ENCODE measurements at places on chromosomes 16 and 17.
A peak's percentile ranks its signal among the peaks of the same experiment; 100 is the strongest.

GRCh38 chr17:60724647-60725046 is 47.0 kb downstream of the BCAS3 start:
- no peak for DNase-seq

DNA sequence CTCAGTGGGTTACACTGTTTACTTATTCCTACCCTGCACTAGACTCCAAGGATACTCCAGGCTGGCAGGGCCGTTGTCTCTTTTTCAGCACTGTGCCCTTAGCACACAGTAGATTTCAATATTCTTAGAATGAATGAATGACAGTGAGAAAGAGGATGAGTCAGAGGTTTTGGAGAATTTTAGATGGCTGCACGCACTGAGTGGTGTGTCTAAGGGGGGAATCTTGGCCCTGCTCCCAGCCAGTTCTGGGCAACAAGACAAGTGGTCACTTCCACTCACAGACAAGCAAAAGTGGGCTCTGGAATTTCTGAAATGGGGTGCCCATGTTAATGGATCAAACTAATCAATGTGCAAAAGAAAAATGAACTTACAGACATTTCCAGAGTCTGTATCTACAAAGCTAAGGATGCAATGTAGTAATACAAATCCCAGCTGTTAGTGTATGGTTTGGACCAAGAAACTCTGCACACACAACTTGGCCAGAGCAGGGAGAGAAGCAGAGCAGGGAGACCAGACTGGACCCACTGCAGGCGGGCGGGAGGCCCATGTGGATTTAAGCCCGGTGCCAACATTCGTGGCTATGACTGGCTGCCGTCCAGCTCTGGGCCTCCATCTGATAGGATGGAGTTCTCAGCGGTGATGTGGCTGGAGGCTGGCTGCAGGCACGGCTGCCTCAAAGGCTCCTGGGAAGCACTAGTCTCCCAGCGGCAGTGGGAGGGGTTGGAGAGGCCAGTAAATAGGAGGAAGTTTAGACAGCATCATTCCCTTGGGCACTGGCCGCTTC is 95.6 kb upstream of the CDYL2 start:
- no peak for DNase-seq

- DNase-seq, result peak; percentile 69
Observed at GRCh38 chr16:67967958-67968399, 458 bp downstream of the SLC12A4 start.

- DNase-seq, result no peak
Observed at GRCh38 chr17:77505181-77505639, 364.4 kb downstream of the SEC14L1 start.

DNA sequence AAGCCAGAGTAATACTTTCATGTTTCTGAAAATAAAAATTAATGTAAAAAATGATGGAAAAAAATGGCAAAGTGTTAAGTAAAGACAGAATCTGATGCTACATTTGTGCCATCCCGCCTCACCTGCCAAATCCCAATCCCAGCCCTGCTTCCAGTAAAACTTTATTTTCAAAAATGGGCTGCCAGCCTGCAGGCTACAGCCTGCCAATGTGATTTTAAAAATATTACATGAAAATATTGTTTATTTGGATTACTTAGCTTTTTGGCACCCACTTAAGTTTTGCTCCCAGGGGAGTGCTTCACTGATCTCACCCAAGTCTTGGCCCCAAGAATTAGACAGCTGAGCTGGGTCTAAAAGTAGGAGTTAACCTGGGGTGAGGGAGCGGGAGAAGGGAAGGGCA is 112.8 kb downstream of the C16orf78 start:
- no peak for DNase-seq

GRCh38 chr17:58679263-58680037 is 12.4 kb downstream of the TEX14 start:
- no peak for DNase-seq

- no peak for DNase-seq
Observed at GRCh38 chr16:7744546-7745264, 412.1 kb downstream of the RBFOX1 start.

DNA sequence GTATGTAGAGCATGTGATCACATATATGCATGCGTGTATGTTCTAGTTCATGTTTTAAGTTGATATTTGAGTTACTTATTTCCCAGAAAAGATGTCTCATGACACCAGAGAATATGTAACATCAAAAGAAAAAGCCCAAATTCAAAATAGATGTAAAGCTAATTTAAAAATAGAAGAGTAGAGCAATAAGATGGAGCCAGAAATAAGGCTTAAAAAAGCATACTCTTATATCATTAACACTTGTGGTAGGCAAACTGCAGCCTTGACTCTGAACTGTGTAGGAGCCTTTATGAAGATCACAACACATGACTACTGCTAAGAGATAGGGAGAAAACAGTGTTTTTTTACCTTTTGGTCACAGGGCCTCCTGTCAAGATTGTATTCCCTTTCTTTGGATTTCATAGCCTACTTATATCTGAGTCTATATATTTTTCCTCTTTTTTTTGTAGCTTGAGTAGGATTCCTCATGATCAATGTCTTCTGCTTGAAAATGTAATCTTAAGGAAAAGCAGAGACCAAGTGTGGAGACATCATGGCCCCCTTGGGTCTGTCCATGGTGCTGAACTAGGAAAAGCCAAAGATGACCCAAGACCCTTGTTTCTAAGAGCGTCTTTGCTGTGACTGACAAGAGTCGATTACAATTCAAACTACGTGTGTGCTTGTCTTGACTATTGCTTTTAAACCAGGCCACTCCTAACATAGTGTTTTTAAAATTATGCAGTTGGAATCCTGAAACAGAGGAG is 390.4 kb downstream of the SHISA9 start:
- no peak for DNase-seq

GRCh38 chr17:40309031-40309948 is at the start of gene RARA:
TSS of gene RARA (plus strand) at chr17:40309180. CDS start at chr17:40331219, 22,039 bp downstream.
- peak; percentile 83 for DNase-seq

- DNase-seq, result no peak
Observed at GRCh38 chr17:21285164-21286065, 904 bp downstream of the MAP2K3 start.

Data from HuH-7 (cell line).